H54 (cell line): ENCODE measurements at places on chromosomes 6 and 20.

DNA sequence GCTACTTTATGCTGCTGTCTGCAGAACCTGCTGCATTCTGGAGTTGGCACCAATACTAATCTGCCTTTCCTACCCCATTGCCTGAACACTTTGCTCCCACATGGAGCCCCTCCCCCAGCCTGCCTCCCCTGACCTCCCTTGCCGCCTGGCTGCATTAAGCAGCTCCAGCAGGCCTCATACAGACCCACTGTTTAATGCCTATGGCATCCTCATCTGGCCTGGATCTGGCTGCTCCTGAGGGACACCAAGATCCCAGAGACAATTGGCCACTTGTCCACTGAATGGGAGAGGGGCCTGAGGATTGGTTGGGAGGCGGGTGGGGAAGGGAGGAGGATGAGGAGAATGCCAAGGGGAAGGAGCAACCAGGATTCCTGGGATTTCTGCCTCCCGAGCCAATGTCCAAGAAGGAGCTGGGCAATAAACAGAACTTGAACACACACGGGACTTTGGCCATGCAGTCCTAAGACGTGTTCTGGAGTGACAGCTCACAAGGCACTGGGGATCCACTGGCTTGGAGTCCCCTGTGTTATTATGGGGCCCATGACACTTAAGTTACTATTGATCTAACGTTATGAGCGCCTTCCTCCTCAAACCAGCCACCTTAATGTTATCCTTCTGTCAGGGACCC, 10.4 kb upstream of the KCNK5 start:
- no peak for DNase-seq

DNA sequence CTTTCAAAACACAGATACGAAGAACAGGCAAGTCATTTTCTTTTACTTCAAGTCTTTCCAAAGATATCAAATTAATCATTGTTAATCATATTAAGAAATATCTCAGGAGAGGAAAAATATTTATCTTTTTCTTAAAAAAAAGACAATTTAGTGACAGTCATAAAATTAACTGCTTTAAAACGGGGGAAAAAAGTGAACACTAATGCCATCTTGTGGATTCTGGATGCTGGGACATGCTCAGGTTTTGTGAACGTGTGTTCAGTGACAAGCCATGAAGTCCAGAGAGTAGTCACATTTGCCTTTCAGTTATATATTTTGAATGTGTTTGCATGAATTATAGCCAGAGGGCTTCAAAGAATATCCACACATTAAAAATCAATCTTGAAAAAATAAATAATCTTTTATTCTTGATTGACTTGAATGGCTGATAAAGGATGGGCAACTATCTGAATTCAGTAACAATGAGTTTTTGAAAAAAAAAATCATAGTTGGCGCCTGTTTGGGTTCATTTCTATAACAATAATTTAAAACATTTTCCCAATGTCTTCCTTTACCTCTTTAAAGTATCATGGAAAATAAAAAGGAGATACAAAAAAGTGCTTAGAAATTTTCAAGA, 74.7 kb upstream of the NOX3 start:
- DNase-seq = no peak

GRCh38 chr20:53016534-53017042, 44.4 kb downstream of the TSHZ2 start:
- DNase-seq = no peak

GRCh38 chr6:52362443-52363227, 684 bp downstream of the PAQR8 start:
- peak; percentile 67 for DNase-seq

DNA sequence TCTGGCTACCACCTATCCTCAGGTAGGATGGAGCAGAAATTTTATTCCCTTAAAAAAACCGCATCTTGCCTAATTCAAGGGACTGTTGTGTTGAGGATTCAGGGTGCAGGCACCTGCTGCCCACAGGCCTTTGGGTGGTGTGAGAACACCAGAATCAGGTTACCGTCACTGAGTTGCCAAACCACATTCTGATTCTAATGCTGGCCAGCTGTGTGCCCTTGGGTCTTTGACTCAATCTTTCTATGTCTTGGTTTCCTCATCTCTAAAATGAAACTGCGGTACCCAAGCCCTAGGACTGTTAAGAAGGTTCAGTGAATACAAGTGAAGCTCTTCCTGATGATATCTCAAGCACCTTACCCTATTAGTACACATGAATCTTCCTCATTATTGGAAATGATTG, 827.3 kb downstream of the DHX35 start:
- no peak for DNase-seq

GRCh38 chr20:3296261-3297078, 57.5 kb upstream of the SLC4A11 start:
- DNase-seq = no peak

DNA sequence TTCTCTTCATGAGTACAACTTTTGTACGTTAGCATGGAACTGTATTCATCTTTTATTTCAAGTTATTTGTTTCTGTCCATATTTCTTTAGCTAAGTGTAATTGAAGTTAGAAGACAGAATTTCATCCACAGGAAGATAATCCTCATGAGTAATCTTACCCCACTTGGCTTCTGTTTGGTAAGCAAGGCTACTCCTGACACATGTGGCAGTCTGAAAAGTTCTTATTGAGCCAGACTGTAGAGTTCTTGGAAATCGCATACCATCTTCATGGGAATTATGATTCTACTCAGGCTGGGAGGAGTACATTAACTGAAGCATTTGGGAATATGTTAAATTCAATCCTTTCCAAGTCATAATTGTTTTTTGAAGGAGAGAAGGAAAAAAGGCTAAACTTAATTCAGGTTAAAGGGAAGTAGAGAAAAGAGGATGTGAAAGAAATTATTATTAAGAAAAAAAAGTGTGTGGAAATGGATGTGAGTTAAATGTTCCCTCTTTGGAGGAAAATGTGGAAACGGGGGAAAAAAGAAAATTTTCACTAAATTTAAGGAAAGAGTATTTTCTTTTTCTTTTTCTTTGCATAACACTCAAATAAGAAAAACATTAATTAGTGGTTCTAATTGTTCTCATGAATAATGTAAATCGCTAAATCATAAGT, 41.5 kb upstream of the TENT5A start:
- DNase-seq = no peak

- no peak for DNase-seq
These were observed 769.9 kb downstream of the HDGFL1 start for GRCh38 chr6:23339268-23339667.

GRCh38 chr20:1907586-1907985, 12.4 kb downstream of the SIRPA start:
- peak; percentile 71 for DNase-seq

DNA sequence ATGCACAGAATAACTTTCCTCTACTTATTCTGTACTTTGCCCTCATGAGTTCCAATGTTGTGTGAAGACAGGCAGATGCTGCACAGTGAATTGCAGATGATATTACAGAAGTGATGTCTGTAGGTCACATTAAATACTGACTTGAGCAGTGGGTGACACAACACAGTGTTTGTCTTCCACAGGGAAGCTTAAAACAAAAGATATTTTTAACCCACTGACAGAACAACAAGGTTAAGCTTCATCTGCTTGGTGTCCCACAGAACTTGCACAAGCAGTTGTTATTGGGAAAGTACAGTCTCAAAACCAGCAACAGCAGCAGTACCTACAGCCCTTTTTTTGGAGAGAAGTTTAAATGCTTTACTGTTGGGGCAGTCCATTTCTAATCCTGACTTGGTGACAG, 10.5 kb downstream of the SUMO4 start:
- DNase-seq = no peak

- no peak for DNase-seq
These were observed 85.0 kb downstream of the CDC40 start for GRCh38 chr6:110265273-110265672.

DNA sequence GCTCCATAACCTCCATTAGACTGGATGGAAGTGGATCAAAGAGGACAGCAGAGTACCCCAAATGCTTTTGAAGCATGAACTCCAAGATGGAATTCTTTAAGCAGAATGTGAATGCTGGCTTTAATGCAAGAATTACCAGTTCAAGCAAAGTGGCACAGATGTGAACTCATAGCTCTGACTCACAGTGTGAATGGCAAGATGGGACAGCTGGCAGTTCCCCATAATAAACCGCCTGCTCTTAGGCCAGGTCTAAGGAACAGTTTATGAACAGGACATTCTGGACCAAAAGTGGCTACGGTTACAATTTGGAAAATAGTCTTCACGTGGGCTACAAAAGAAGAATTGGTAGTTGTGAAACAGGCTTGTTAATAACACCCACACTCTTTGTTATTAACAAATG, 76.5 kb downstream of the SPTLC3 start:
- no peak for DNase-seq

DNA sequence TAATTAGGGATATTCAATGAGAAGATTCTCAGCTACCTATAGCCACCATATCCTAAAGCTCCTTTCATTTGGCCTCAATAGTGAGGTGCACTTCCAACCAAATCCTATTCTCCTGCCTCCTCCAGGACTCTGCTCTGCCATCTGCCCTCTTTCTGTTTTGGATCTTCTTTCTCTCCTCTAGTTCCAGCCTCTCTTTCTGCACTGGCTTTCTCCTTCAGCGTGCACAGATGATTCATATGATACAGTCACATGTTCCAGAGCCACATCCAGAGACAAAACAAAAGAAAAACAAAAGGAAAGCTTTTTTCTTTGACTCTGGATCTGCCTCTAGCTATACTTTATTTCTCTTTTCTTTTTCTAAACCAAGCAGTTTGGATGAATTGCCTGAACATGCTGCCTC, 531.9 kb upstream of the MAN1A1 start:
- no peak for DNase-seq

DNA sequence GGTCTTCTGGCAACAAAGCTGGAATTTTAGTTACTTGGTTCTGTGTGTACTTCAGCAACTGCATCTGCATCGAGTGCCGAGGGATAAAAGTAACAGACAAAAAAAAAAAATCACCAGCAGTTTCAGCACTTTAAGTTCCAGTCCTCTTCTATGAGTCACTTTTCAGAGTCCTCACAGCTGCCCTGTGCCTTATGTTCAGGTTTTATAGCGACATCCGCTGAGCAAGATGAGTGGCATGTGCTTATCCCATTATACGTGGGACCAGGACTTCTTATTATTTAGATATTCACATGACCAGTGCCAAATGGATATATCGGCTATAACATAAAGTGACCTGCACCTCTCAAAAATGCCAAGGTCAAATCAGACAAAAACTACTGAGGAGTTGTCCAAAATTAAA, 242.9 kb downstream of the FOXA2 start:
- DNase-seq = no peak

GRCh38 chr20:13681248-13682125, 42.8 kb upstream of the TASP1 start:
- no peak for DNase-seq

DNA sequence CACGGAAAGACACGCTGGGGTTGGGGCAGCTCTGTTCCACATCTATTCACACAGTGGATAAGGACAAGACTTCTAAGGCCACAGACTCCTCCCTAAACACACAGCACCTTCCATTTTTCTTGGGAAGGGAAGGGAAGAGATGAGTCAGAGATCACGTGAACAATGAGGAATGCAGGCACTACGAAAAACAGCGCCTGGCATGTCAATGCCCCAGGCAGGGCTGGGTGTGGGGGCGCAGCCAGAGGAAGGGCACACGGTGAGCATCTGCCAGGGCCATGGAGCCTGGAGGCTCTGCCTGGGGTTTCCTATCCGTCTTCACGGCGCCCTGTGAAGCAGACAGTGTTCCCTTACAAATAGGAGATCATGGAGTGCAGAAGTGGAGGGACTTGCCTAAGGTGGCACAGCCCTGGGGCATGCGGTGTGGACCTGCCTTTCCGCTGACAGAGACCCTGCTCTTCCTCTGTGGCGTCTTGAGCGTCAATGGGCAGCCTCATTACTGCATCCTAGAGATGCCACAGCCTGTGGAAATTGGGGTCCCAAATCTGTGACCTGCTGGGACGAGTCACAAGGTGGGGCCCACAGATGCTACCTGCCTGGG, 15.4 kb downstream of the UNC93A start:
- DNase-seq = peak; percentile 27

- DNase-seq = peak; percentile 87
These were observed 67.1 kb upstream of the ZNFX1 start for GRCh38 chr20:49344975-49345374.

DNA sequence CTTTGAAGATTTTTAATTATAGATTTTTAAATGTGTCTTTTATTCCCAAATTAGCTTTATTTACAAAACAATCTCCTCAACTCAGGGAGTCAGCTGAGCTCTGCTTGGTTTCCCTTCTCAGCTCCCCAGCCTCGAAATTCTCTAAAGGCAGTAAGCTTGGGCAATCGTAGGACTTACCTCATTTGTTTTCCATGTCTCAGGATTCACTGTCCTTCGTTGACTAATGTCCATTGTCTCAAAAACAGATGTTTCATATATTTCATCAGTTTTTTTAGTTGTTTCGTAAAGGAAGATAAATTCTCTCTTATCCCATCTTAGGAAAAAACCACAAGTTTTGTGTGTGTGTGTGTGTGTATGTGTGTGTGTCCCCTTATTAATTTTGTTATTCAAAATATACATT, 102.2 kb upstream of the ADGRF1 start:
- DNase-seq = no peak

DNA sequence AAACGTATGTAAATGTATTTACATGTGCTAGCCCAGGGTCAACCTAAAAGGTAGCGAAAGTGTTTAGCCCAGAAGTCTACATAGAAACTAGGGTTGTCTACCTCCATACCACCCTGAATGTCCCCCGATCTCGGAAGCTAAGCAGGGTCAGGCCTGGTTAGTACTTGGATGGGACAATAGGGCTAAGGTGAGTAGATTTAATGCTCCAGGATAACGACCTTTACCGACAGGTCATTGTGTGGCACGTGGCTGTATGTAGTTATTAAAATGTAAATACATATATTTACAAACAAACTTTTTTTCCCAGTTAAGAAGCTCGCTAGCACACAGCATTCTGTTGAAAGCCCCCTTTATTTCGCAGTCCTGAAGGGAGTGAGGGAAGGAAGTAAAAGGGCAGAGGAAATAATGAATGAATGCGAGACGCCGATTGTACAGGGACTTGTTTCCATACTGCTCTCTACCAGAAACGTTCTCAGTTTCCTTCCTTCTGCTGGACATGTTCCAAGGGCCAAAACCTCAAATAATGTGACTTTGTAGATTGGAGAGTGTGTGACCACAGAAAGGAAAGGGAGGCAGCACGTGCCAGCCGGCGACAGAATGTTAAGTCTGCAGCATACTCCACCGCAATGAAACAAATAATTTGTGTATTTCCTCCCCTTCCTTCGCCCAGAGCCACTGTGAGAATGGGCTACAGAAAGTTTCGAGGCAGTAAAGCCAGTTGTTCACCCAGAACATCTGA, 612 bp downstream of the ADAT2 start:
- DNase-seq = no peak

GRCh38 chr20:10312111-10312510, 93.5 kb downstream of the SNAP25 start:
- DNase-seq = no peak
